ENCODE measurements at places on chromosomes 6 and 20.

GRCh38 chr20:4666001-4666479 lies 55.7 kb upstream of the PRND start:
- DNase-seq = peak; percentile 71

DNA sequence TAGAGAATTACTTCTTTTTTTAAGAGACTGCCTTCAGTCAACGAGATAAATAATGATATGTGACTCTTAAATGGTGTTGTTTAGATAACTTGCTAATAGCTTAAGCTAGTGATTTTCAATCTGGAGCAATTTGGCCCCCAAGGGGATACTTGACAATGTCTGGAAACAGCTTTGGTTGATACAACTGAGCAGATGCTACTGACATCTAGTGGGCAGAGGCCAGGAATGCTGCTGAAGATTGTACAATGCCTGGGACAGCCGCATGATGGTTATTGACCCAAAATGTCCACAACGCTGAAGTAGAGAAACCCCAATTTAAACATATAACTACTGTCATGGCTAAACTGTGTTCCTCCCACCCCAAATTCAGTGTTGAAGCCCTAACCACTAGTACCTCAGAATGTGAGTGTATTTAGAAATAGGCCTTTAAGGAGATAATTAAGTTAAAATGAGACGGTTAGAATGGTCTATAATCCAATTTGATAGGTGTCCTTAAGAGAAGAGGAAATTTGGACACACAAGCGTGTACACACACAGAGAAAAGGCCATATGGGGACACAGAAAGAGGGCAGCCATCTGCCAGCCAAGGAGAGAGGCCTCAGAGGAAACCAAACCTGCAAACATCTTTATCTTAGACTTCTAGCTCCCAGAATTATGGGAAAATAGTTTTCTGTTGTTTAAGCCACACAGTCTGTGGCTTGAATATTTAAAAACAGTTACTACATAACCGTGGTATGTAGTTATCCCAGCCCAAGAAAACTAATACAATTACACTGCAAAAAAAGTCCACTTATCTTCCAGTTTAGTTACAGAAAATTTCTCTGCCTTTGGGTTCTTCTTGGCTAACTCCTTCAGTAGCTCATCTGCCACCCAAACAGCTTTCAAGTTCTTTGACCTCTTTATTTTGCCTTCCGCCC lies 22.2 kb downstream of the RWDD2A start:
- DNase-seq = peak; percentile 62

DNA sequence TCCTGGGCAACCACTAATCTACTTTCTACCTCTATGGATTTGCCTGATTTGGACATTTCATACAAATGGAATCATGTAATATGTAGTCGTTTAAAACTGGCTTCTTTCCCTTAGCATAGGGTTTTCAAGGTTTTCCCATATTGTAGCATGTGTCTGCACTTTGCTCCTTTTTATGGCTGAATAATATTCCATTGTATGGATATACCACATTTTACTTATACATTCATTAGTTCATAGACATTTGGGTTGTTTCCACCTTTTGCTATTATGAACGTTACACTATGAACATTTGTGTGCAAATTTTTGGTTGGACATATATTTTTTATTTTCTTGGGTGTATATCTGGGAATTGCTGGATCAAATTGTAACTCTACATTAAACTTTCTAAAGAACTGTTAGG lies 600.4 kb upstream of the NOX3 start:
- DNase-seq = no peak

DNA sequence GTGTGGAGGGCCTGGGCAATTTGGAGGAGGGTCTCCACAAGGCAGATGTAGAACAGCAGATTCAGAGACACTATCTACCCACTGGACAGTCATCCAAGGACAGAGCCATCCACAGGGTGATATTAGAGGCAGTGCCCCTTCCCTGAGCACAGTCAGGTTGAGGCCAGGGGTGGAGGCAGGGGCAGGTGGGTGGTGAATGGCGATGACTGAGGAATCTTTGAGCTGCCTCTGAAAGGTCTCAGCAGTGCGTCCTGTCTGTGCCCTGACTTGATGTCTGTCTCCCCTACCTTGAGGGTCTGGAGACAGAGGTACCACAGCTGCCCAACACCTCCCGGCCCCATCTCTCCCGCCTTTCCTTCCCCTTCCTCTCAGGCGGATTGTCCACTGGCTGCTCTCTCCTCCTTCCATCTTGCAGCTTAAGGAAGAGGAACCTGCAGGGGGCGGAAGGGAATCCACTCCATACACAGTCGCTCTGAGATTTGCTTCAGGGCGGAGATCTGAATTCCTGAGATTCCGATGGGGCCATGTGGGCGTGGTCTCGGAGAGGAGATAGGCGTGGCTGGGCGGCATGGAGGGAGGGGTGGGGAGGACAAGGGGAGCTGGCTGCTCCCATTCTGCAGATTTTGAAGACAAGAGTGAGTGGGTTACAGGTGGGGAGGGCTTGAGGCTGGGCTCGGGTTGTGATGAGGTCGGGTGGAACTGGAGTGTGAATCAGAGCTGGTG lies 1.7 kb downstream of the MUCL3 start:
- no peak for DNase-seq

- DNase-seq = no peak
Observed at GRCh38 chr6:118746825-118747174, 95.4 kb upstream of the CEP85L start.

All from DND-41 (cell line).